Activated T-cell treated with anti-CD3 and anti-CD28 coated beads, Interleukin-2, amount 50 U/mL, for 72 hours (primary cell): ENCODE measurements at places on chromosomes 5 and 9. TPM values are rescaled to one million over a fixed set of nuclear protein-coding genes. Genes with fewer than 3 reads are reported as not detected.

DNA sequence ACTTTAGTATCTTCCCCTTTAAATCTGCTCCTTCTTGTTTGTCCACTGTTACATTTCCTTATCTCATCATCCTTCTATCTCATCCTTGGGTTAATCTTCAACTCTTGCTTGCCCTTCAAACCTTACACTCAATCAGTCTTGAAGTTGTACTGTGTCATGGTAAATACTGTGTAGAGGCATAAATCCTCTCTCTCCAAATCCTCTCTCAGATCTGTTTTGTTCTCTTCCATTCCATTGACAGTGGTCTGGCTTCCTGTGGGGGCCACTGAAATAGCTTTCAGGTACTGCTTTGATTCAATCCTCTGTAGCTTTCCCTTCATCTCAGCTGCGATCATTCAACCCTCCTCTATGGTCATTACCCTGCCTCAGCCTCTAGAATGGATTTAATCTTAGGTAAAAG is 104.0 kb downstream of the PLCXD3 start:
- no peak for DNase-seq

- DNase-seq = peak; percentile 9
These were observed 100.9 kb downstream of the SMARCA2 start for GRCh38 chr9:2116073-2116472.

HACD4 gene
- 1.8 TPM for total RNA-seq

SLC6A19 gene
- total RNA-seq = not detected

TMEM215 gene
- total RNA-seq = not detected

DNA sequence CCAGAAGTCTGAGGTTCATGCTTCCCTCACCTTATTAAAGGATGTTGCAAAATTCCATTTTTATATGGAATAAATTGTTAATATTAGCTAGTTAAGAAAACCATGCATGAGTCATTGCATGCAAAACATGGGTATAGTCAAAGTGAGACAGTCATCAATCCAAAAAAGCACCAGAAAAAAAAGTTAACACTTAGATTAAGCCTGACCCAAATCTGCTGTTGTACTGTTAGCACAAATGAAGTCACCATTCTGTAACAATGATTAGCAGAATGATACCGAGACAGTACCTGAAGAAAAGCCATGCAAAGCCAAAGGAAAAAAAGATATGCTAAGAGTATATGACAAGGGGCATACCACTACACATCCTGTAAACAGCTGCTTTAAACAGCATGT is 49.5 kb downstream of the PKD2L2 start:
- no peak for DNase-seq

GRCh38 chr5:74616236-74617146 is 24.0 kb downstream of the ENC1 start:
- no peak for DNase-seq

GBGT1 gene
- 0.86 TPM for total RNA-seq

LHX6 gene
- total RNA-seq = 0.29 TPM
